ENCODE measurements at places on chromosomes 4 and X. TPM values are rescaled to one million over a fixed set of nuclear protein-coding genes. Genes with fewer than 3 reads are reported as not detected.

- ATAC-seq: no peak
Measured at GRCh38 chr4:98634061-98634460, 24.4 kb downstream of the TSPAN5 start.

DNA sequence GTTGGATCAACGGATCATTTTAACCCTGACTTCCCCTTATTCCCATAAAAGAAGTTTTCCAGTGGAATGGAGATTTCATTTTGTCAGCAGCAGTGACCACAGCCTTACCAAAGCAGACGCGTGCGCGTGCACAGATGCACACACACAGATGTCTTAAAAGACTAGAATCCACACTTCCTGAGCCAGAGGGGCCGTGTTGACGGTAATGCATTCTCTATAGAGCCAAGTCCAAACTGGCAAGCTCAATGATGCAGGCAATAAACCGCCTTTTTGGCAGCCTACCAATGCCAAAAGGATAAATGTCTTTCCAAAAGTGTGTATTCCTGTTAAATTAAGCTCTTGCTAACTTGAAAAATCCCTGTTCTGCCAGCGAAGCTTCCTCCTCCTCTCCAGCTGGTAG lies 18.8 kb upstream of the CLDN34 start:
- no peak for ATAC-seq

DNA sequence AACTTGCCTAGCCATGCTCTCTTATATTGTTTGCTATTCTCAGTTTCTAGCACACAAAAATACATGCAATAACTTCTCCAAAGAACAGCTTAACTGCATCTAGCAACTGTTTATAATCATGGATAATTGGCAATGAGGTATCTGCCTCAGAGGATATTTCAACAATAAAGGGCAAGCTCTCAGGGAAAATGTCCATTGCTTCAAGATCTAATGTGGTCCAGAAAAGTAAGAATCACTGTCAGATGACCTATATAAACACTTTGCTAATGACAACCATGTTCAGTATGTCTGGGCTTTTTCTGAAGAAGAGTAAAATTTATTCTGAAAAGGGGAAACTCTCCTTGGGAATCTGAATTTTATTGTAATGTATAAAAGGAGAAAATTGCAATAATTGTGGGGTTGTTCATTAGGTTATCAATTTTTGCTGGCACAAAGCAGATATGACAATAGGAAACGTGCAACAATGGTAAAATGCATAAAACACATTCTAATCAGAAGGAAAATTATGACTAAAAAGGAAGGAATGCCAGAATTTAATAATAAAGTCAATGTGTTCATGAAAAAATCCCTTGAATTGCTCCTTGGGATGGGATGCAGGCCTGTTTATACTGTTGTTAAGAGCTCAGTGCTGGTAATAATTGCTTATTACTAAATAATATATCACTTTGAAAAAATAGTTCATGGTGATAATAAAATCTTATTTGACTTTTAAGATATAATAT lies 90.3 kb downstream of the ANTXR2 start:
- ATAC-seq: no peak

GRCh38 chrX:22520128-22520828 lies 247.6 kb downstream of the CBLL2 start:
- ATAC-seq: no peak

DNA sequence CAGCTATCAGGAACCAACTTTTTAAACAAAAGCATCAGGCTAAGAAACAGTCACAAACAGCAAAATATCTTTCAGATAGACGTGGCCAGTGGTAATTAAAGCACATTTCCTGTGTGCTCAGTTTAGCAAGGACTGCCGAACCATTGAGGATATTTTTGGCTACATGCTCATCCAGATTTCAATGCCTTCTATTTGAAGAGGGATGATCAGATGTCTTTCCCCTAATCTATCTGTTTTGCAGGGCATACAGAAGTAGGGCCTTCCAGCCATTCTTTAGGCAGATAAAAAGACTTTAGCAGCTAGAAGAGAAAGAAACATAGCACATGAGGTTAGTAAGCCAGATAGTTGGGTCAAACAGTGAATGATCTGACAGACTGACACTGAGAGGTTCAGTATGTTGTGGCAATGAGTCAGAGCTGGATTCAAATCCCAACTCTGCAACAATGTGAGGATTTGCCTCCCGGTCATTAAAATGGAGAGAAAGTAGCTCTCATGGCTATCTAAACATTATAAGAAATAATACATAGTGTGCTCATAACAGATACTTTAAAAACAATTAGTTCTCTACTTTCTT lies 100.0 kb upstream of the PRKG2 start:
- no peak for ATAC-seq

Gene KCND1
- 1.6 TPM for total RNA-seq

Measured in motor neuron (in vitro differentiated cells).